ENCODE measurements at places on chromosomes 5 and 9. TPM values are rescaled to one million over a fixed set of nuclear protein-coding genes. Genes with fewer than 3 reads are reported as not detected.

CDH9 gene
- total RNA-seq: not detected

- no peak overlapping the region for H3K4me3 ChIP-seq
- H3K27me3 ChIP-seq: no peaks in the 10 kb centered on the region
- H3K36me3 ChIP-seq: no peaks in the 10 kb centered on the region
Measured at GRCh38 chr9:104743376-104743985, 4.0 kb upstream of the NIPSNAP3A start.

DNA sequence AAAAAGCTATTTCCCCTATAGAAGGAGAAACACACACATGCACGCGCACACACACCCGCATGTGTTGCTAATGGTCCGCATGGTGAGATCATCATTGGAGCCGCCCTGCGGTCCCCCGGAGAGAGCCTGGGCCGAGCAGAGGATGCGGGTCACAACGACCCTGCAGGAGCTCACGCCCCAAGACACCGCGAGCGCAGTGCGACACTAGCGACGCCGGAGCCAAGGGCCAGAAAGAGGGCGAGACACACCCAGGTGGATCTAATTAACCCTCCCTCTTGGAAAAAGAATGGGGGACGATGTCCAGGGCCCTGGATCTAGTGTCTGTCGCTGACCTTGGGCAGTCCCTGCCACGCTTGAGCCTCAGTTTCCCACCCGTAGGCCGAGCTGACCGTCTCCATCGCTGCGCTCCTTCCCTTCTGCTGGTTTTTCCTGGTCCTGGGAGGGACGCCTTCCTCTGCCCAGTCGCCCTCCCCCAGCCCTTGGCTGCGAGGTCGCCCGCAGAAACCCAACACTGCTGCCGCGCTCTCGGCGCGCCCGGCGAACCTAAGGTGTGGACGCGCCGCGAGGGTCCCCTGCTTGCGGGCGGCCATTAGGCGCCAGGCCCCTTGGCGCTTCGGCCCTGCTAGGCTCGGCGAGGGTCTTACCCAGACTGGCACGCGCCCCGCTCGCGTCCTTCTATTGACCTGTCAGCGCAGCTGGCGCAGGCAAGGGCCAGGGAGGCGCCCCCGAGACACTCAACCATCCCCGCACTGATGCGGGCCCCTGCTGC is 47.5 kb upstream of the RNF20 start:
- H3K27me3 ChIP-seq: peaks cover 71% of the 10 kb centered on the region
- peaks cover 2% of the 10 kb centered on the region for H3K36me3 ChIP-seq
- H3K27ac ChIP-seq: no peak overlapping the region
- no peak for DNase-seq
- H3K4me3 ChIP-seq: peak overlapping the region; percentile 50

DNA sequence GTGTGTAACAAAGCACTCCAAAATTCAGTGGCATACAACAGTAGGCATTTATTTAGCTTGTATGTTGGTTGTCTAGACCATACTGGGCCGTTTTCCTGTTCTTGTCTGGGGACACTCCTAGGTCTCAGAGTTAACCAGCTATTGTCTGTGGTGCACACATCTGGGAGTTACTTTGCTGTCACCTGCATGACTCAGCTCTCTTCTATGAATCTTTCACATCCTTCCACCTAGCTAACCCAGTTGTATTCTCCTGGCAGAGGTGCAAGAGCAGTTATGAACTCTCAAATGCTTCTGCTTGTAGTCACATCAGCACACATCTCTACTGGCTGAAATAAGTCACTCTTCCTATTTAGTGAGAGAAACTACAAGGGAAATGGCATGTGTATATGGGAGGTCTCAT is 138.1 kb downstream of the BAAT start:
- H3K36me3 ChIP-seq: no peaks in the 10 kb centered on the region
- no peaks in the 10 kb centered on the region for H3K4me1 ChIP-seq
- H3K27me3 ChIP-seq: no peaks in the 10 kb centered on the region
- DNase-seq: no peak

GRCh38 chr5:136020383-136021015 is 8.3 kb upstream of the TGFBI start:
- no peak for DNase-seq
- no peak overlapping the region for H3K4me3 ChIP-seq
- H3K27ac ChIP-seq: peak overlapping the region; percentile 14
- peaks cover 6% of the 10 kb centered on the region for H3K27me3 ChIP-seq

Data from T-helper 17 cell (primary cell).